ENCODE measurements at places on chromosomes 1 and 21.

DNA sequence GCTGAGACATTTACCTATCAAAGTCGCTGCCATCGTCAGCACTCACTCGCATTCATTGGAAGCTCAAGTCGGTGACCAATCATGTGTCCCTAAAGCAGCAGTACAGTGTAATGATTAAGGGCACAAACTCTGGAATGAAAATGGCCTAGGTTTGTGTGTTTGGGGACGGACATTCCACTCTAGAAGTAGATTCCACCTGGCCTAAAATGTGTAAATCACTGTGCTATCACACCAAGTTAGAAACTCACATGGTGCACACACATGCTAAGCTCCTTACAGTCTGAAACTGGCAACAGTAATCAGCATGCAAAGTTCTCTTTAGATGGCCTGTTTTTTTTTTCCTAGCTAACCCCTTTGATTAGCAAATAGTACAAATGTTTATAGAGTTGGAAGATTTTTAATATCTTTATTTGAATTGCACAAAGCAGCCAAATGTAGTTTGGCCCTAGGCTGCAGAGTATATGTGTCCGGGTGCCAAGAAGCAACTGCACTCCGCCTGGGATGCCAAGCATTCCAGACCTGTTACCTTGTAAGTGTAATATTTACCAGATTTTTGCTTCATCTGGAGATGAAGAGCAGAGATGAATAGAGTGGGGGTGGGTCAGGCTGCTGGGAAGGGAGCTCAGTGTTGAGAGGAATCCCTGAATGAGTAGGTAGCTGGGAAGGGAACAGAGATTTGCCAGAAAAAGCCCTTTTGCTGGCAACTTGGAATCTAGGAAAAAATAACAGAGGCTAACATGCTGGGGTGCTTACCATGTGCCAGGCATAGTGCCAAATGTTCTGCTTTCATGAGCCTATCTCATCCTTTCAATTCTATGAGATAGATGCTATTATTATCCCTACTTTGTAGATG lies 35.2 kb downstream of the TGFB2 start:
- no peak for DNase-seq

GRCh38 chr1:218444588-218444987 lies 99.5 kb downstream of the TGFB2 start:
- DNase-seq, result no peak

DNA sequence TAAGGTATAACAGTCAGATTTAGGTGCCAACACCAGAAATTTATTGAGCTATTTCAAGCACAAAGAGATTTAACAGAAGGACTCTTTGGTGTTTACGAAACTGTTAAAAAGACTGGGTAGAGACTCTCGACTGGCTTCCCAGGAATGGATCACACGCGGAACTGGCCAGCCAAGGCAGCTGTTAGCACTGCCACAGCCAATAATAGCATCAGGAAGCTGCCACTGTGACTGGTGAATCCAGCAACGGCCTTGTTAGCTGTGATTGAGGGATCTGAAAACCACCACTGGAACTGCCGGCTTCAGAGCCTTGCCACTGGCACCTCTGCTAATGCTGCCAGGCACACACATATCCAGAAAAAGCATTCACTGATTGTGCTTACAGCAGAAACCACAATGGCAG lies 10.6 kb upstream of the SIM2 start:
- DNase-seq, result no peak

DNA sequence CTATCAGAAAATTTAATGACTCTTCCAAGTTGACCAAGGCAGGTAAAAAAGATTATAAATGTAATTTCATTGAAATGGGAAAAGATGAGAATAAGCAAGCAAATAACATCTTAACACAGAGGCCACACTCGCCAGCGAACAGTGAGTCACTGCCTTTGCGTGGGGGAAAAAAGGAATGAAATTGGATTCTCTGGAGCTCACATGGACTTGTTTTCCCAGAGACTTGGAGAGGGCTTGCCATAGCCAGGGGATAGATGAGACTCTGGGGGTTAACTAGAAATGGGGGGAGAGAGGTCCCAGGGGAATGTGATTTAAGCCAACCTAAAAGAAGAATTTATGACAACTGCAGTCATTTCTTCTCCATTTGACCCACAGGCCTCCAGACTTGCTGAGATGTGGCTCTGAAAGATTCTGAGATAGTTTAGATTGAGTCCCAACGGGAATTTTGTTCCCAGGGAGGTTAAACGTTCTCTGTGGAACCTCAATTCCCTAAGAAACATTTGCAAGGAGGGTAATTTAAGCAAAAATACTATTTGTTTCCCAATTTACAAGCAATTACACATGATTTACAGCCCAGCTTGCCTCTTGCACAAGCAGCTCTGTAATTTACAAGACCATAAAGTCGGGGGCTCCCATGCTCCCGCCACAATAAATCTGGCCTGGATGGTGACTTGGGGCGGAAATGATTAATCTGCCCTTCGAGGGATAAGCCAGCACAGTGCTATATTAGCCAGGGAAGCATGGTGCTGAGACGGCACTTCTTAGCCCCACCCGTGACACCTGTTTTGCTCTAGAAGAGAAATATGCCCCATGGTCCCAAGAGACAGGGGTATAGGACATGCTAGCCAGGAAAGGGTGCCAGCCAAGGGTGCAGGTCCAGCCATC lies 68.8 kb downstream of the GRIK3 start:
- DNase-seq, result no peak

GRCh38 chr1:228231189-228231588 lies 23.3 kb downstream of the OBSCN start:
- no peak for DNase-seq

- DNase-seq, result no peak
Observed at GRCh38 chr1:223714849-223715603, 2.7 kb downstream of the CAPN2 start.

DNA sequence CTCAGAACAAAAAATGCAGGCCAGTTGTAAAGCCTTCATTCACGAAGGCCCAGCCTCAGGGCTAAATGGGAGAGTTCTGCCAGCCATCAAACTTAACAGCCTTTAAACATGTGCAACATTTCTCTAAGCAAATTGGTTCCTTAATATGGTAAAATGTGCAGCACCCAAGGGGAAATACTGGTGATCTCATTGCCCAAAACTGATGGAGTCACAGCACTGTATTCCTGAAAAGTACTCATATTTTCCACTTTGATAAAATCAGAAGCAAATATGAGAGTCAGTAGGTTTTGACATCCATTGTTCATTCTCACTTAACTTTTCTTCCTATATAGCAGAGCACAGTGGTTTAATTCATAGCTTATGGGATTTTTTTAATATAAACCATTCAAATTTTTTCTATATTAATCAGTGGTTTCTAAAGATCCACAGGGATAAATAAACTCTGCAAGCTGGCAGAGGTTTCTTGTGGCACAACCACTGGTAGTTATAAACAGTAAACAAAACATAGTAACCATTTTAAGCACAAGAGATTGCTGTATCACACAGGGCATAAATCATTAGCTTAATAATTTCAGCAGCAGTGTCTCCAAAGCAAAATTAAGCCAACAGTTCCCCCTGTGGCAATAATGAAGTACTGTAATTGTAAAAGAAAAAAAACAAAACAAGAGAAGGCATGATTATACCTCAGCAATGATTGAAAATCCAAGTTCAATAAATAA lies 106.9 kb upstream of the LYPLAL1 start:
- DNase-seq, result no peak

- no peak for DNase-seq
Observed at GRCh38 chr1:187415065-187415464, 586.3 kb downstream of the PLA2G4A start.
